ENCODE measurements at places on chromosomes 11 and 22.

GRCh38 chr11:46649180-46649738 lies 31.9 kb downstream of the ATG13 start:
- peak; percentile 94 for DNase-seq

DNA sequence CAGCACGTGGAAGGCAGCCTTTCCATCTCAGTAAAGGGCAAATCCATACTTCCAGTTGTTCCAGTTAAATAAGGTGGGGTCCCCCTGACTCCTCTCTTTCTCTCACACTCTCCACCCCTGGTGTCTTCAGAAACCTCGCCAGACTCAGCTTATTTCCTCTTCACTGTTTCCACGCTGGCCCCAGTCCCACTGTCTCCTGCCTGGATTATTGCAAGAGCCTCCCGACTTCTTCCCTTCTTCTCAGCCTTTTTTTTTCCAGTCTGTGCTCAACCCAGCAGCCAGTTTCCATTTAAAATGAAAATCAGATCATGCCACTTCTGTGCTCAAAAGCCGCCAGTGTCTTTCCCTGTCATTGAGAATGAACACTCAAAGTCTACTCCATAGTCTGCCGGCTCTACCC lies 131.4 kb downstream of the PKNOX2 start:
- no peak for DNase-seq

DNA sequence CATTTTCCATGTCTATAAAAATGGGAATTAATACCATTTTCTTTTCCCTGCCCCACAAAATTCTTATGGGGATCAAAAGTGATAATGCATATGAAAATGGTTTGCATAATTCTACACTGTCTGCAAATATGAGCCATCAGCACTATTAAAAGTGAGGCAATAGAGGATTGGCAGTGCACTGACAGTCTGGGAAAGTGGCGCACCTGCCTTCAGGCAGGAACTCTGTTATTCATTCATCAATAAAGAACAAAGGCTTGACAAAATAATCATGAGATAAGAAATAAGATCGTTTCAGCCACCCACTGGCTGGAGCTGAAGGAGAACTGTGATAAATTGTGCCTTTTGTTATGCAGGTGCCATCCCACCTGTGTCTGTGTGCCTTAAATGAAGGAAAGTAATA lies 49.5 kb downstream of the ARFGAP2 start:
- DNase-seq = no peak

DNA sequence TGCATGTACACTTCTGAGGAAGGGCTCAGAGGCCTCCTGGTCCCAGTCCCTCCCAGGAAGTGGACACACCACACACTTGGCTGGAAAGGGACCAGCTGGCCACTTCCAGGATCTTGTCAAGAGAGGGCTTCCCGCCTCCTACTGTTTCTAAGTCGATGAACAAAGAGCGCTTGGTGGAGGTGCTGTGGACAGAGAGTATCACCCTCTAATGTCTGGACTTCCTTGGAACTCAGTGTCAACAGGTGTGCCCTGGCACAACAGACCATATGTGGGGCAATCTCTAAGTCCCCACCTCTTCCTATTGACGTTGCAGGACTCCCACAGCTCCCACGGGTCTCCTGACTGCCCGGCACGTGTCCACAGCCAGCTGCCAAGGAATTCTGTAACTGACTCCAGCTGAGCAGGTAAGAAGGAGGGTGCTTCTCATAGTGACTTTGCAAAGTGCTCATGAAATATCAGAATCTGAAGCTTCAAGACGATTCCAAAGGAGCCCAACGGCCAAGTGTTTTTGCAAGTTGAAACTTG lies 16.1 kb downstream of the POU2AF1 start:
- no peak for DNase-seq

GRCh38 chr11:8368194-8368593 lies 104.5 kb upstream of the LMO1 start:
- no peak for DNase-seq

GRCh38 chr11:17684550-17684949 lies 34.8 kb upstream of the MYOD1 start:
- DNase-seq = no peak

DNA sequence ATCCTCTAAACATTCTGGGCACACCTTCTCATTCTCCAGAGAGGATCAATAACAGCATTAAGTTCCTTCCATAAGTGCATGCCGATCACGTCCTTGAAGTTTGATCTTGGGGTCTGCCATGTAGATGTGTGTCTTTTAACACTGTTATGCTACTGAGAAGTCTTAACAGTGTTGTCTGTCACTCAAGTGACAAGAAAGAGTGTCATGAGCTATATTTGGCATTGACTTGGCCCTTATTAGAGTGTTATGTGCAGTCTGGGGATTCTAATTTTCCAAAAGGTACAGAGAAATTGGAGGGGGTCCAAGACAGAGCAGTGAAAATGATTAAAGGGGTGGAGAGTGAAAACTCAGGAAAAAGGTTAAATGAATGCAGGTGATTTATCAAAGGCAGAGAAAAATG lies 107.1 kb upstream of the OPCML start:
- DNase-seq = no peak

GRCh38 chr11:32752001-32752400 lies 42.5 kb downstream of the CCDC73 start:
- DNase-seq = no peak

- DNase-seq = no peak
Measured at GRCh38 chr22:38841211-38841610, 2.6 kb downstream of the NPTXR start.

GRCh38 chr11:128893578-128894285 lies 2.6 kb downstream of the KCNJ5 start:
- DNase-seq = no peak

DNA sequence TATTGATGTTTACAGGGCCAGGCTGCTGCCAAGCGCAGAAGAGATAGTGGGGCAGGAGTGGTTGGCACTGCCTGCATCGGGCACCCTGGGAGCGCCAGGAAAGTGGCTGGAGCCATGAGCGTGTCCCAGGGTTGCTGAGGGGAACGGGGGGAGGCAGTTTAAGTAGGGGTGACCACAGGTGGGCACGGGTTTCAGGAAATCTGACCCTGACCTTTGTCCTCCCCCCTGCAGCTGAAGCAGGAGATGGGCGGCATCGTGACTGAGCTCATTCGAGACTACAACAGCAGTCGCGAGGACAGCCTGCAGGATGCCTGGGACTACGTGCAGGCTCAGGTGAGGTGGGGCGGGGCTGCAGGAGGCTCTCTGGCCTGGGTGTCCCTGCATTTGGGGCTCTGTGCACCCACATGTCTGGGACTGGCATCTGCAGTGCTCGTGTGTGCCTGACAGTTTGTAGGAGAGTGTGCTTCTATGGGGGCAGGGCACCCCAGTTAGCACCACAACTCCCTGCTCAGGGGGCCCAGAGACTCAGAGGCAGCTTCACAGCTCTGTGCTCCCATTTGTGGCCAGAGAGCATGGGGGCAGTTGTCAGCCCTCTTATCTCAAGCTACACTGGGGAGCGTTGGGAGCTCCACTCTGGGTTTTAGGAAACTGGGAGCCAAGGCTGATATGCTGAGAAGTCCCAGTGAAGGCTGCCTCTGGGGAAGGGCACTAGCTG lies 49.7 kb downstream of the CD82 start:
- no peak for DNase-seq

Data from Ammon's horn (tissue), 1 donor.